ENCODE measurements at places on chromosomes 4 and X. TPM values are rescaled to one million over a fixed set of nuclear protein-coding genes. Genes with fewer than 3 reads are reported as not detected.

CT55 gene
- not detected for total RNA-seq

ITGB1BP2 gene
- 7.3 TPM for total RNA-seq

PHEX gene
- 13.2 TPM for total RNA-seq

MAOA gene
- 1.8 TPM for total RNA-seq

UGT2B15 gene
- not detected for total RNA-seq

LEF1 gene
- 131 TPM for total RNA-seq

SMIM10 gene
- total RNA-seq: 0.88 TPM

SLC25A43 gene
- total RNA-seq: 10.6 TPM

PCDH18 gene
- total RNA-seq: not detected

FREM3 gene
- not detected for total RNA-seq

DNA sequence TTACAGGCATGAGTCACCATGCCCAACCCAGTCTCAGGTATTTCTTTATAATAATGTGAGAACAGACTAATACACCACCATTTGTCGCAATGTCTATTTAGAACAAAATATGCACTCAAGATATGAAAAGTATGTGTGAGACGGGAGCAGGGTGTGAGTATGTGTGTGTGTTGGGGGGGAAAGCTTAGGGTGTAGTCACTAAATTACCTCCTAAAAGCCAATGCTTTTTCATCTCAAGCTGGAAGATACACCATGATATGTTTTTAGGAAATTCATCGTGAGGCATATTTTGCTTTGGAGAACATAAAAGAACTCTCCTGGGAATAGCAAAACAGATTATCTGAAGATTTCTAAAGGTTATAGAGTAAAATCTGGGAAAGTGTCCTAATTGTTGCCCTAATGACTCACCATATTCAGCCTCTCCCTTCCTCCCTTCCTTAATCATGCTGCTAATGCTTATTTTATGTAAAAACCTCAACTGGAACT is 262.7 kb downstream of the PDHA2 start:
- DNase-seq: no peak
- no peak overlapping the region for H3K27ac ChIP-seq
- no peak overlapping the region for H3K4me3 ChIP-seq

- no peaks in the 10 kb centered on the region for H3K36me3 ChIP-seq
- no peak overlapping the region for H3K4me3 ChIP-seq
- DNase-seq: no peak
- H3K27ac ChIP-seq: no peak overlapping the region
- H3K4me1 ChIP-seq: no peaks in the 10 kb centered on the region
These were observed 464.4 kb upstream of the BOD1L1 start for GRCh38 chr4:14091966-14092365.

GRCh38 chrX:143634309-143634662 is 1.6 kb downstream of the SLITRK4 start:
- H3K27ac ChIP-seq: no peak overlapping the region
- H3K36me3 ChIP-seq: no peaks in the 10 kb centered on the region
- no peaks in the 10 kb centered on the region for H3K4me1 ChIP-seq
- DNase-seq: no peak

DNA sequence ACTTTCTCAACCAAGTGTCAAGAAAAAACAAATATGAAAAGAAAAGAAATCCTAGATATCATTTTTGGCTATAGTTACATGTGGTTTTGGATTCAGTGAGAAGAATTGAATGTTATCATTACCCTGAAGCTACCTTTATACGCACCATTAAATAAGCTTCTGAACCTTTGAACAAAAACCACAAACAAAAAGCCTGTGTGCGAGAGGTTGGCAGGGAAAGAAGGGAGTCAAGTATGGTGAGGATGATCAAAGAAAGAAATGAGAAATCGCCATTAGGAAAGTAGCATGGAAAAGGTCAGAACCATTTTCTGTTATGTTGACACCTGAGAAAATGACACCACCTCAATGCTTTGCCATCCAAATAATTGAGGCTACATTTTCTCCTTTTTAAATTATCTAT is 1.2 kb upstream of the SLC7A11 start:
- no peak overlapping the region for H3K27ac ChIP-seq
- H3K4me1 ChIP-seq: peaks cover 28% of the 10 kb centered on the region
- no peak overlapping the region for H3K4me3 ChIP-seq
- no peak for DNase-seq
- H3K27me3 ChIP-seq: no peaks in the 10 kb centered on the region

DNA sequence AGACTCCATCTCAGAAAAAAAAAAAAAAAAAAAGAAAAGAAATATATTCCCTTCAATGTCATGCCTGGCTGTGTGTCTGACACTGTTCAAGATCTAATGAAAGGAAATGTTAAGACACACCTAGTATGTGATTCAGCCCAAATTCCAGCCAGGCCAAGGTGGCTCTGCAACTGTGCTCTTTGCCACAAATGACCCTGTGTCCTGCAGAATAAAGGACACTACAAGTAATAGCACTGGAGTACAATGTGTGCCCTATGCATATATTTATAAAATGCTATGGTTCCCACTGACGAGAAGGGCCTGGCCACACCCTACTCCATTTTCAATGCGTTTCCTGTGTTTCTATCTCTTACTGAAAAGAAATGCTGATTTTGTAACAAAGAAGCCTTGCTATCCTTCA is 98.0 kb upstream of the SORBS2 start:
- peaks cover 2% of the 10 kb centered on the region for H3K27me3 ChIP-seq
- no peak overlapping the region for H3K4me3 ChIP-seq
- no peaks in the 10 kb centered on the region for H3K36me3 ChIP-seq
- no peak overlapping the region for H3K27ac ChIP-seq
- DNase-seq: no peak

- no peaks in the 10 kb centered on the region for H3K27me3 ChIP-seq
- no peak for DNase-seq
- no peaks in the 10 kb centered on the region for H3K36me3 ChIP-seq
- no peak overlapping the region for H3K4me3 ChIP-seq
These were observed 111.1 kb downstream of the HMX1 start for GRCh38 chr4:8760561-8760960.

DNA sequence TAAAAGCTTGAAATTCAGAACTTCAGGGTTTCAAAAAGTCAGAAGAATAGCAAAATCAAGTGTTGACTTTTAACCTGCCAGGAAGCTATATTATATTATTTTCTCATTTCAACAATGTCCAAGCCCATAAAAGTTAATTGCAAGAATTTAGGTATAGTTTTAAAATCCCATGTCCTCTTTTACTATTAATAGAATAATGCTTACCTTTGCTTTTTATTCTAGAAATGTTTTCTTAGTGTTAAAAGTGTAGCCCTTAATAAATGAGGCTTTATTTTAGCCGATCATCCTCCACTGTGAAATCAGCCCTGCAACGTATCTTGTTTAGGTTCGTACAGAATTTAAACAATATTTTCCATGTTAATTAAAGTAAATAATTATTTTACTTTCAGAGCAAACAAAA is 31.5 kb downstream of the TMA16 start:
- no peaks in the 10 kb centered on the region for H3K4me1 ChIP-seq
- H3K27ac ChIP-seq: no peak overlapping the region
- DNase-seq: no peak
- no peak overlapping the region for H3K4me3 ChIP-seq
- H3K36me3 ChIP-seq: peaks cover 42% of the 10 kb centered on the region

GRCh38 chr4:112859456-112860184 is 189.8 kb upstream of the ANK2 start:
- no peaks in the 10 kb centered on the region for H3K36me3 ChIP-seq
- no peak overlapping the region for H3K4me3 ChIP-seq
- H3K4me1 ChIP-seq: no peaks in the 10 kb centered on the region
- H3K27me3 ChIP-seq: peaks cover 5% of the 10 kb centered on the region
- H3K27ac ChIP-seq: no peak overlapping the region

GRCh38 chrX:95156566-95156965 is 1482.6 kb downstream of the FAM133A start:
- no peak overlapping the region for H3K27ac ChIP-seq
- no peak for DNase-seq
- H3K36me3 ChIP-seq: no peaks in the 10 kb centered on the region
- H3K4me1 ChIP-seq: no peaks in the 10 kb centered on the region
- H3K27me3 ChIP-seq: no peaks in the 10 kb centered on the region

DNA sequence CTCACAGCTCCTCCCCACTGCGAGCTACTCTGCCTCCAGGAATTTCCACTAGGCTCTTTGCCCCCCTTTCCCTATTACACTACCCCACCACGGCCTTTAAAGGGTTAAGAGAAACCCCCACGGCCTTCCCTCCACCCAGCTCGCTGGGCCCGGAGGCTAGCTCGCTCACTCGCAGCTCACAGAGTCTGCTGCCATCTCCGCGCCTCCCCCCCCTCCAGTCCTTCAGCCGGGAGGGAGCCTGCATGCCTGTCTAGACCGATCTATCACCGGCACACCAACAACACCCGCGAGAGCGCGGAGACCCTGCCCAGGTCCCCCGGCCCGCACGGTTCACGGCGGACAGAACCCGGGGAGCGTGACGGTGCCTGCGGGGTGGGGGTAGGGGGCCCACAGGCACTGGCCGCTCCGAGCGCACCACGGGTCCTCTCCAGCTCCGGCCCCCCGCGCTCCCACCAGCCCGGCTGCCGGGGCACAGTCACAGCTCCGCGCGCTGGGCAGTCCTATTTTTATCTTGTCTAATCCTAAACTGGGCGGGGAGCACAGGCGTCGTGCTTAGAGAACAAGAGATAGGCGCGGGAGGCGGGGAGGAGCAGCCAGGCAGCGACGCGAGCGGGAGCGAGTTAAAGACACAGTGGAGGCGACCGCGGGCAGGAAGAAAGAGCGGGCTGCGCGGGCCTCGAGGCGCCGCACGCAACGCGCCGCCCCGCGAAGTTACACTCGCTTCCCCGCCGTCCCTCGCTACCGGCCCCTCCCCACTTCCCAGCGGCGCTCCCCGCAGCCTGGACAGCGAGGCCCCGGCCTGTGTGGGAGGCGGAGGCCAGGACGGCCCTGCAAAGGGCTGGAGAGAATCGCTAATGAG is 3.5 kb downstream of the BCOR start:
- peak overlapping the region; percentile 60 for H3K27ac ChIP-seq
- peak; percentile 80 for DNase-seq
- H3K4me1 ChIP-seq: peaks cover 32% of the 10 kb centered on the region

DNA sequence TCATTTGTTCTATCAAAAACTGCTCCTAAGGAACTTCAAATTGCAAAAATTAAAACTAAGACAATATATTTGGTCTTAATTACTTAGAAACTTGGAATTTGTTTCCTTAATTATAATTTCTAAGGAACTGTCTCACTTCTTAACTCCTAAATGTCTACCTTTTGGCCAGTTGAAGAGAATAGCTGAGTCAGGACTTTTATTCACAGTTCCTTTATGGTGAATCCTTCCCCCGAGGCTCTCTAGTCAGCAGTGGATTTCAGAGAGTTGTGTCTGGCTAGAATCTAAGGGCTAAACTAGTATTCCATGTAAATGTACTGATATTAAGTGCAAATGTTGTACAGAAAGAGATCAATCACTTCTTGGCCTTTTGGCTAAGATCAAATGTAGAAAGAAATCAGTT is 69.3 kb downstream of the AMMECR1 start:
- H3K36me3 ChIP-seq: peaks cover 8% of the 10 kb centered on the region
- DNase-seq: no peak
- no peak overlapping the region for H3K4me3 ChIP-seq
- H3K27ac ChIP-seq: no peak overlapping the region

DNA sequence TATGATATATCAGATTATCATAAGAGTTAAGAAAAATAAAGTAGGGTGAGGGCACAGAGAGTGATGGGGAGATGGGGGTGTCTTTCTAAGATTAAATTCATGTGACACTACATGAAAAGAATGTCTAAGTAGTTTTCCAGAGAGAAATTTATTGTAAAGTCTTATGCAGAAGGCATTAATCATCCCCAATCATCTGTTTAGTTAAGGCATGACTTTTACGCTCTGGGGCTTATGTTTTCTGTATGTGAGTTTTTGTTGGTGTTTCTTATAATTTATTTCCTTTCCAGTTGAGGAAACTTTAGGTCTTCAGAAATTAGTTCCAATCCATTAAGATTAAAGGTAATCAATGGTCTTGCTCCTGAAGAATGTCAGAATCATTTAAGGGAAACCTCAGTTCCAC is 383.0 kb upstream of the GALNT7 start:
- no peak overlapping the region for H3K27ac ChIP-seq
- H3K4me1 ChIP-seq: no peaks in the 10 kb centered on the region
- no peak overlapping the region for H3K4me3 ChIP-seq
- DNase-seq: peak; percentile 8
- no peaks in the 10 kb centered on the region for H3K36me3 ChIP-seq

- no peak overlapping the region for H3K4me3 ChIP-seq
- no peak for DNase-seq
- H3K27me3 ChIP-seq: peaks cover 13% of the 10 kb centered on the region
- no peak overlapping the region for H3K27ac ChIP-seq
- H3K4me1 ChIP-seq: no peaks in the 10 kb centered on the region
These were observed 151.2 kb downstream of the DTHD1 start for GRCh38 chr4:36432586-36432985.

- H3K36me3 ChIP-seq: no peaks in the 10 kb centered on the region
- no peaks in the 10 kb centered on the region for H3K4me1 ChIP-seq
- H3K27me3 ChIP-seq: no peaks in the 10 kb centered on the region
- no peak overlapping the region for H3K4me3 ChIP-seq
These were observed 404.6 kb downstream of the PRDM5 start for GRCh38 chr4:120517966-120518365.

- peaks cover 1% of the 10 kb centered on the region for H3K36me3 ChIP-seq
- H3K4me3 ChIP-seq: no peak overlapping the region
- H3K27ac ChIP-seq: no peak overlapping the region
- no peaks in the 10 kb centered on the region for H3K4me1 ChIP-seq
- no peak for DNase-seq
These were observed 121.5 kb downstream of the MBNL3 start for GRCh38 chrX:132367314-132367713.

- peaks cover 2% of the 10 kb centered on the region for H3K27me3 ChIP-seq
- no peak overlapping the region for H3K27ac ChIP-seq
- H3K4me3 ChIP-seq: no peak overlapping the region
- DNase-seq: no peak
- H3K36me3 ChIP-seq: no peaks in the 10 kb centered on the region
These were observed 6.3 kb upstream of the HAUS3 start for GRCh38 chr4:2248044-2248780.

DNA sequence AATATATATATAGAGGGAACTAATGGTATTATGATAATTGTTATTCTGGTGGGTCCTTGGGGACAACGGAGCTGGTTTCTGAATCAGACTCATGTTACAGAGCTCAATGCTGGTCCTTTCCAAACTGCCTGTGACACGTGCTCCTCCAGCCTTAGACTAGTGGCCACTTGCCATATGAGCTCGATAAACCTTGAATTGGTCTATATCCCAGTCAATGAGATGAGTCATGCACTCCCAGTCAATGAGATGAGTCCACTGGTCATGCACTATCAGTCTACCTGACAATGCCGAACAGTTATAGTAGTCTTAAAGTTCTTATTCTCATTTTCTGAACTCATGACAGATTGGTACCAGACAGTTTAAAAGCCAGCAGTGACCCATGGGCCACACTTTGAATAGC is 325.2 kb downstream of the LDB2 start:
- no peaks in the 10 kb centered on the region for H3K27me3 ChIP-seq
- no peak overlapping the region for H3K27ac ChIP-seq
- no peak overlapping the region for H3K4me3 ChIP-seq
- H3K4me1 ChIP-seq: no peaks in the 10 kb centered on the region

DNA sequence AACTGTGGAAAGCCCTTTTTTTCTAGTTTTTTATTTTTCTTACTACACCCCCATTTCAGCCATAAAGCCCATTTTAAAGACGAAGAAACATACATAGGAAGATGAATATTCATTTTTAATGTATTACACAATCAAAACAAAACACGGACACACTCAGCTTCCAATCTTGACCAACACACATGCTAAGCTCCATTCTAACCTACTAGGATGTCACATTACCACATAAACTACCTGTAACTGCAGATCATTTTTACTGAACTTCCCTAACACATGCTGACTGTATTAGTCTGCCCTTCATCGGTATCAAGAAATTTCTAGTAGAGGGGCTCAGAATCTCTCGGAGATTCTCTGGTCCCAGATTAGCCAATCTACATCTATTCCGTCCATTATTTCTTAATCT is 1.8 kb downstream of the CCNI start:
- H3K36me3 ChIP-seq: peaks cover 34% of the 10 kb centered on the region
- no peak overlapping the region for H3K27ac ChIP-seq
- DNase-seq: no peak
- H3K4me3 ChIP-seq: no peak overlapping the region
- H3K27me3 ChIP-seq: peaks cover 6% of the 10 kb centered on the region

All from activated CD4-positive, alpha-beta T cell treated with anti-CD3 and anti-CD28 coated beads, Interleukin-2, amount 10 ng/mL, durations not matched to agents 24 days and 14 days (primary cell).